ENCODE measurements at places on chromosomes 1 and 21. TPM values are rescaled to one million over a fixed set of nuclear protein-coding genes. Genes with fewer than 3 reads are reported as not detected.

DNA sequence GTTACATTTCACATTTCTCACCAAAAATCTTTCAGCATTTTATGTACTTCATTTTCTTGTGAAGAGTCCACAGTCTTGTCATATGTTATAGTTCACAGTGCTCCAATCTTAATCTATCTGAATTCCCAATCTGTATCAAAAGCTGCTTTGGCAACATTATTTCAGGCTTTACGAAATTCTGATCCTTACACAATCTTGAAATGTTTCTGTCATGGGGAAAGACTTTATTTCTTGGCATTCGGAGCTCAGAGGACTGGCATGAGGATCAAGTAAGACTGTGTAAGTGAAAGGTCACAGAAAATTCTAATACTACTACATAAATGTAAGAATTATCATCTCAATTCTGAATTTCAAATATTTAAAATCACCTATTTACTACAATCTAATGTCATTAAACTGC, 2.0 kb downstream of the USP33 start:
- peak; percentile 75 for DNase-seq

GRCh38 chr1:36729716-36730510, 247.2 kb upstream of the CSF3R start:
- no peak for DNase-seq

GRCh38 chr1:20447794-20448193, 38.2 kb downstream of the CAMK2N1 start:
- DNase-seq = no peak

DNA sequence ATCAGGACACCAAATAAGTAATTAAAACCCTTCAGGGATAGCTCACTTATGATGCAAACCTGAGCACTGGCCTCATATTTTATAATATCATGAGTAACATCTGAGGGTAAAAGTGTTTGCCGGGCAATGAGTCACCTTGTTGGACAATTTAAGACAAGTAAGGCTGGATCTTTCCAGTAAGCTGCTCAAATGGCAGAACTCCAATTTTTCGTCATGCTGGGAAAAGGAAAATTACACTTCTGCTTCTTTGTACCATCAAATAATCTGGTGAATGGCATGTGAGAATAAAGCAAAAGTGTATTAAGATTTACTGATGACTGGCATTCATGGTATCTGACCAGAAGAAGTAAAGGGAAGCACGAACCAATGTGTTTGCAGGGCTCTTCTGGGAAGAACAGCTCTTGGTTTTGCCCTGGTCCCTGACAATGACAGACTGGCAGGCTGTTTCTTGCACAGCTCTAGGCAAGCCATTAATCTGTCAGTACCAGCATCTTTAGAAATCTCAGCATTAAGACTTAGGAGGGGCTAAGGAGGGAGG, 392.2 kb downstream of the VAV3 start:
- peak; percentile 95 for DNase-seq

- DNase-seq = peak; percentile 69
These were observed 15.6 kb downstream of the TPM3 start for GRCh38 chr1:154176337-154176736.

DNA sequence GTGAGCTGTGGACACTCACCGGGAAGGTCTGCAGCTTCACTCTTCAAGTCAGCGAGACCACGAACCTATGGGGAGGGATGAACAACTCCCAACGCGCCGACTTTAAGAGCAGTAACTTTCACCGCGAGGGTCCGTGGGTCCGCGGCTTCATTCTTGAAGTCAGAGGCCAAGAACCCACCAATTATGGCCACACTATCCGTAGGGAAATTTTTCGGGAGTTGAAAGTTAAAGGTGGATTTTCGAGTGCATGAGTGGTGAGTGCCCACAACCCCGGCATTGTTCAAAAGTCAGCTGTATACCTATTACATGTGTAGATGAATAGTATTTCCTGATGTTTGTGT, 19.7 kb downstream of the EXOC8 start:
- no peak for DNase-seq

DNA sequence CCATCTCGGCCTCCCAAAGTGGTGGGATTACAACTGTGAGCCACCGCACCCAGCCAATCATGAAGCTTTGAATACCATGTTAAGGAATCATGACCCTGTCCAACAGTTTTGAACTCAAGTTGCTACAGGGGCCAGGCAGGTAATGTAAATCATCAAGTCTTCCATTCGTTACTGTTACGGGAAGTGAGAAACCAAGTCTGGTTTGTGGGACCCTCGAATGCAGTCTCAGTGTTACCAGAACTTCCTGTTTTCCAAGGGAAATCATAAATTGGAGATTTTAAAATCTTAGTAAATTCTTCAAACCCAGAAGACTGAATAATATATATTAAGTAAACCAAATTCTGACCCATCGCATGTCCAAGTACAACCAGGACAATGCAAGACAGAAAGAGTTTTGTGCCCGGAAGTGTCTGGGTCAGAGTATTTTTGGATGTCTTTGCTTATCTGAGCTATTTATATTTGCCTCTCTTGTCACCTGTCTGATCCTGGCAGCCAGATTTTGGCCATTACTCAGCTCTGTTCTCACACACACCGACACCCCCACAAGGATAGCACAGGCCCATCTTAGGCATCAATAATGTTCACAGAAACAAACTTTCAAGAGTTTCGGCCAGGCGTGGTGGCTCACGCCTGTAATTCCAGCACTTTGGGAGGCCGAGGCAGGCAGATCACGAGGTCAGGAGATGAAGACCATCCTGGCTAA, 8.8 kb downstream of the ATP5IF1 start:
- no peak for DNase-seq

- no peak for DNase-seq
These were observed 7.9 kb upstream of the FUBP1 start for GRCh38 chr1:77986810-77987209.

GRCh38 chr1:8097908-8098307, 71.8 kb upstream of the ERRFI1 start:
- no peak for DNase-seq

GRCh38 chr1:220910021-220910420, 30.8 kb downstream of the HLX start:
- no peak for DNase-seq

DNA sequence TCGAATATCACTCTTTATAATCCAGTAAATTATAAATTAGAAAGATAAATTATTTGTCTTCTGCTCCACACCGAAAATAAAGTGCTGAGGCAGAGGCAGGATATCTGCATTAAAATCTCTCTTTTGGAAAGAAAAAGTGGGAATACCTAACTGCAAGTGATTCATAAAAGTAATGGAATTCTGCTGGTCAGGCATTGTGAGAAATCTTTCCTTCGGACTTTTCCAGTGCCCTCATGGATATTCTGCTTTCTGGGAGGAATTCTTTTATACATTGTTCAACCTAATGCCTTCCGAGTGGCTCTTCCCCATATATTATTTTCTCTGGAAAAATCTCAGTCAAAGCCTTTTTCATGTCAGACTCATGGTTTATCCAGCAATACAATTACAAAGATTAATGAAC, 158.3 kb upstream of the RNPC3 start:
- no peak for DNase-seq

DNA sequence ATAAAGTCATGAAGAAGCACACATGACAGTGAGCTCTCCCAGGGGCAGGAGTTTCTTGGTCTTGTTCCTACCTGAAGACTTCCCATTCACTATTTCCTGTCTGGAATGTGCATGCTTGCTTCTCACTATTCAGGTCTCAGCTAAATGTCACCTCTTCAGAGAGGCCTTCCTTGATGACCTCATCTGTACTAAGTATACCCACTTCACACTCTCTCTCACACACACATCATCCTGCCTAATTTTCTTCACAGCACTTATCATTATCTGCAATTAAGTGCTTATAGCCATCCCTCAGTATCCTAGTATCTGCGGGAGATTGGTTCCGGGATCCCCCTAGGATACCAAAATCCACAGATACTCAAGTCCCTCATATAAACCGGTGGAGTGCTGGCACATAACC, 146.4 kb upstream of the IVNS1ABP start:
- no peak for DNase-seq

DNA sequence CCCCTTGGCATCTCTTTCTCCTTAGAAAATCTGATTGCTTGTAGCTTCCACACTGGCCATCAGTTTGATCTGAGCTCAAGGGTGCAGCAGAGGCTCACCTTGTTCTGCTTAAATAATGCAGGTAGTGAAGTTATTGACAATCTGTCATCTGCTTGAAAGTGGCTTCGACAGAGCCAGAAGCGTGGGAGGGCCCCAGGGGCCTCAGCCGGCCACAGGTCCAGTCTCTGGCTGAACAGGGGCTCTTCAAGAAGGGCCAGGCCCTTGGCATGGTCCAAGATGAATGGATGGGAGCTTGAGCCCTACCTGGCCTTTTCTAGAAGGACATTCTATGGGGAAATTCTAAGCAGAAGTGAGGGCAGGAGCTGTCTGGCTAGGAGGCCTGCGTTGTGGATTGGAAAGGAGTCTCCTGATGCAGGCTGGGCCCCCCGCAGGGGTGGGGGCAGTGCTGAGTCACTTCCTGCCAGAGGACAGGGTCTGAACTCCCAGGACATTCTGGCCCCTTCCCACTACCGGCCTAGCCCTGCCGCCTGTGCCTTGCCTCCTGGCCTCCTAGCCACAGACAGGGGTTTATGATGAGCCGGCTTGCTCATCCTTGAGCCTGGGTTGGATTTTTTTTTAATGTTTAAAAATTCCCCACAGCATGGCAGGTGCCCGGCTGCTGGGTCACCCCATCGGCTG, 162.3 kb upstream of the VAMP3 start:
- no peak for DNase-seq

- no peak for DNase-seq
These were observed 16.0 kb upstream of the SLC2A7 start for GRCh38 chr1:9042272-9042671.

GRCh38 chr1:46394872-46395465, 852 bp downstream of the FAAH start:
- no peak for DNase-seq

The CCDC30 gene
- 3.2 TPM for total RNA-seq

The TMEM39B gene
- total RNA-seq = 15.0 TPM

The B3GALT6 gene
- total RNA-seq = 24.6 TPM

The NUF2 gene
- total RNA-seq = 23.8 TPM

The VPS45 gene
- total RNA-seq = 35.1 TPM

The IL19 gene
- total RNA-seq = not detected

The C1orf167 gene
- not detected for total RNA-seq
